ENCODE measurements at places on chromosomes 3 and 15.

DNA sequence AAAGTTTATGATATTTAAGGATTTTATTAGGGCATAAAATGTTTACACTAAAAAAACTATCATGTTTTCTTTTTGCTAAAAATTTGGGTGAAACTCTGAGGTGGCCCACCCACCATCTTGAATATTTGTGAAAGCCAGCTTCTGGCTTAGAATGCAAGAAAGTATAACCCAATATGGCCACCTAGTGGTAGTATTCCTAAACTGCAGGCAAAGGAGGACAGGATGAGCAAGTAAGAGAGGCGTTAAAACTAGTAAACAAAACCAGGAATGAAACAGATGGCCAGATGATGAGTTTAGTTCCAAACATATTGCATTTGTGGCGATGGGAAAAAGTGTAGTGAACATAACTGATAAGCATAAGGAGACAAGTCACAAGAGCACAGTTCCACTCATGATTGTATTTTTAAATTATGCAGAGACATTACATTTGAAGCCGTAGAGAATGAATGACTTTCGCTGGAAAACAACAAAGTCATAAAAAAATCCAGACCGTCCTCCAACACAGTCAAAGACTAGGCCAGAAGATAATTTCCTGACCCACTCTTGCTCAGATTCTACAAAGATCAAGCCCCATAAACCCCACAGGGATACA, 103.3 kb upstream of the PRTG start:
- no peak overlapping the region for H3K4me3 ChIP-seq
- peak; percentile 61 for DNase-seq
- H3K27ac ChIP-seq: no peak overlapping the region
- no peaks in the 10 kb centered on the region for H3K4me1 ChIP-seq
- peaks cover 20% of the 10 kb centered on the region for H3K36me3 ChIP-seq

- H3K27me3 ChIP-seq: peaks cover 2% of the 10 kb centered on the region
- H3K36me3 ChIP-seq: no peaks in the 10 kb centered on the region
- DNase-seq: no peak
- H3K4me3 ChIP-seq: peak overlapping the region; percentile 65
- peaks cover 29% of the 10 kb centered on the region for H3K4me1 ChIP-seq
Observed at GRCh38 chr3:32237670-32238452, 619 bp upstream of the CMTM8 start.

DNA sequence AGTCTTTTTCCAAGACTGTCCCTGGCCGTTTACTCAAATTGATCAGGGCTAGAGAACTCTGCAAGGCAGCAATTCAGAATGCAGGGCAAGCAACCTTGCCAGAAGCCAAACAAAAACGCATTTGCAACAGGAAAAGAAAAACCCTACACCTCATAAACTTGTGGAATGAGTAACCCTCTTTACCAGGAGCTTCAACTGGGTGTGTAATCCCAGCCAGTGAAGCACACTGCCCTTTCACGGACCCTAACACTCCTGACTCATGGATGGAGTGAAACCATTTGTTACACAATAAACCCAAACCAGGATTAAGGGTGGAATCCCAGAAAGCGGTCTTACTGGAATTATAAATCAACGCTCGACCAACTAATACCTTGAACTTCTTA, 14.8 kb upstream of the LDHAL6B start:
- no peaks in the 10 kb centered on the region for H3K36me3 ChIP-seq
- DNase-seq: no peak
- no peak overlapping the region for H3K4me3 ChIP-seq
- H3K27ac ChIP-seq: no peak overlapping the region
- H3K4me1 ChIP-seq: peaks cover 3% of the 10 kb centered on the region

DNA sequence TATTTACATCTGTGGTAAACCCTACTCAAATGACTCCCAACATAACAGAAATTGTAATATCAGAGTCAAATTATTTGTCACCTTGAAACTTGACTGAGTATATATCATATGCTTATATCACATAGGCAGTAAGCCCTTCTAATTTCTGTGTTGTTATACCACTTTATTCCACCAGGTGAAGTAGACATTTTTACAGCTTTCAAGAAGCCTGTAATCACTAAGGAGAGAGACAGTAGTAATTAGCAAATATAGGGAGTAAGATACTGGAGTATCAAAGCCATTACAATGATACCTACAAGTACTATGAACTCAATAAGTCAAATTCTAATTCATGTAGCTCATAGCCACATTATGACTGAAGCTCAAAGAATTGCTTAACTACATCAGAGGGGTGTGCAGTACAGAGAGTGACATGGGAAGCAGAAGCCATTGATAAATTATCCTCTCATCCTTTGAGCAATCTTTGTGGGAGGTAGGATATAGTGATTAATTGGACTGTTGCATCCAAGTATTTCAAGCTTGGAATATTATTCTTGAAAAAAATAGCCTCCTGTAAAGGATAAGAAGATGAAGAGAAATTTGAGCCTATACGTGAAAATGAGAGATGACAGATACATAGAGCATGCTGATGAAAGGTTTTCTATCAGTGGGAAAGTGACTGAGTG, 1005.9 kb downstream of the ZPLD1 start:
- no peaks in the 10 kb centered on the region for H3K36me3 ChIP-seq
- H3K27me3 ChIP-seq: no peaks in the 10 kb centered on the region
- no peak for DNase-seq
- no peaks in the 10 kb centered on the region for H3K4me1 ChIP-seq

- H3K4me3 ChIP-seq: peak overlapping the region; percentile 84
- peak overlapping the region; percentile 65 for H3K27ac ChIP-seq
- peaks cover 17% of the 10 kb centered on the region for H3K4me1 ChIP-seq
- peak; percentile 87 for DNase-seq
- H3K27me3 ChIP-seq: peaks cover 20% of the 10 kb centered on the region
Observed at GRCh38 chr15:39920510-39921273, 626 bp upstream of the GPR176 start.

- no peak for DNase-seq
- H3K4me3 ChIP-seq: no peak overlapping the region
- H3K36me3 ChIP-seq: no peaks in the 10 kb centered on the region
- no peak overlapping the region for H3K27ac ChIP-seq
- no peaks in the 10 kb centered on the region for H3K27me3 ChIP-seq
- no peaks in the 10 kb centered on the region for H3K4me1 ChIP-seq
Observed at GRCh38 chr3:174636451-174636850, 222.7 kb upstream of the NAALADL2 start.

GRCh38 chr3:80983753-80984152, 777.7 kb downstream of the GBE1 start:
- no peaks in the 10 kb centered on the region for H3K4me1 ChIP-seq
- no peaks in the 10 kb centered on the region for H3K27me3 ChIP-seq
- no peaks in the 10 kb centered on the region for H3K36me3 ChIP-seq
- no peak for DNase-seq
- H3K27ac ChIP-seq: no peak overlapping the region
